ENCODE measurements at places on chromosomes 3 and 15.

GRCh38 chr3:143478115-143478693 is 358.6 kb downstream of the CHST2 start:
- DNase-seq, result no peak

GRCh38 chr3:71056327-71056726 is 527.2 kb downstream of the FOXP1 start:
- no peak for DNase-seq

DNA sequence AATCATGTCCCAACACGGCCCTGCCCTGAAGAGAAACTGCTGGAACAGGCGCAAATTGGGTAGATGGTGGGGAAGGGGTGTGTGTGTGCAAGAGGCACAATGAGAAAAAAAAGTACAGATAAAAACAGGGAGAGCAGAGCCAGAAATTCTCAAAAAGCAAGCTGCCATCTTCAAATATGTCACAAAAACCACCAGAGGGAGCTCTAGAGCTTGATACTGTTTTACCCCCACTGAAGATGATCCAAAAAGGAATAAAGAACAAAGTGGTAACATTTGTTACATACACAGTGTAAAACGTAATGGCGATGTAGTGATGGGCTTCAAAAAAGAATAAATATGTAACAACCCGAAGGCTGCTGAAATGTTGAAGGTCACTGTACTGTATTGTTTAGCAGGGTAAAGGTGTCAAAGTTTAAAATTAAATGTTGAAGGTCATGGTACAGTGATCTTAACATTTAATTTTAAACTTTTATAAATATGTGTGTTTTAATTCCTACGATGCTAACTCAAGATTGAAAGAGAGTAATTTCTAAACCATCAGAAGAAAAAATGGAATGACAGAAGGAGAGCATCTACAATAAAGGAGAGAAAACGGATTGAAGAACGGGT is 6.0 kb downstream of the SNRPA1 start:
- DNase-seq, result no peak

DNA sequence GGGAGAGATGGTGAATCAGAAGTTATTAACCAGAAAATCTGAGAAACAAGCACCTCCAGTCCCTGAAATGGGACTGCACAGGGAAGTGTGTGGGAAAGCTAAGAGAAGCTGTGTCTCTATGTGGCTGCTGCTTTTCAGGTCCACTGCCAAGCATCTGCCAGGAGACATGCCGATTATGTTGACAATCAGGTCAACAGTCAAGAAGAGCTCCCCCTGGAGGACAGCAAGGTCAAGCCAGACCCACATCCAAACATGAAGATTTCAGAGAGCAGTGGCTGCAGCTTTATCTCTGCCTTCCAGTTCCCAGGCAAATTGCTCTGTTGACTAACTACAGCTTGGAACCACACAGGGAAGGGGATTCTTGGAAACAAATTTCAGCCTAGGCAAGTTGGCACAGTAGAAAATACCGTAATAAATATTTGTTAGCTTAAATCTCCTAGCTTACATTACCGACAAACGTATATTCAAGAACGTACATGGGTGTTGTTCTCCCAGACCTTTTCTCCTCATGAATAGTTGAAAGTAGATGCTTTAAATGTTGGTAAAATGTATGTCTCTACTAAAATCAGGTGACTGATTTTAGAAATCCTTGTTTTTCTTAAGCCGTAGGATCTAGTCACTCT is 394.5 kb upstream of the RARB start:
- peak; percentile 4 for DNase-seq

- DNase-seq, result peak; percentile 82
Observed at GRCh38 chr15:94230883-94231722, at the start of gene MCTP2. TSS of gene MCTP2 (plus strand) at chr15:94231561. CDS start at chr15:94298266, 66,705 bp downstream.
